ENCODE measurements at places on chromosomes 3 and 15.

GRCh38 chr3:6935970-6936369 is 75.1 kb downstream of the GRM7 start:
- no peak for DNase-seq

DNA sequence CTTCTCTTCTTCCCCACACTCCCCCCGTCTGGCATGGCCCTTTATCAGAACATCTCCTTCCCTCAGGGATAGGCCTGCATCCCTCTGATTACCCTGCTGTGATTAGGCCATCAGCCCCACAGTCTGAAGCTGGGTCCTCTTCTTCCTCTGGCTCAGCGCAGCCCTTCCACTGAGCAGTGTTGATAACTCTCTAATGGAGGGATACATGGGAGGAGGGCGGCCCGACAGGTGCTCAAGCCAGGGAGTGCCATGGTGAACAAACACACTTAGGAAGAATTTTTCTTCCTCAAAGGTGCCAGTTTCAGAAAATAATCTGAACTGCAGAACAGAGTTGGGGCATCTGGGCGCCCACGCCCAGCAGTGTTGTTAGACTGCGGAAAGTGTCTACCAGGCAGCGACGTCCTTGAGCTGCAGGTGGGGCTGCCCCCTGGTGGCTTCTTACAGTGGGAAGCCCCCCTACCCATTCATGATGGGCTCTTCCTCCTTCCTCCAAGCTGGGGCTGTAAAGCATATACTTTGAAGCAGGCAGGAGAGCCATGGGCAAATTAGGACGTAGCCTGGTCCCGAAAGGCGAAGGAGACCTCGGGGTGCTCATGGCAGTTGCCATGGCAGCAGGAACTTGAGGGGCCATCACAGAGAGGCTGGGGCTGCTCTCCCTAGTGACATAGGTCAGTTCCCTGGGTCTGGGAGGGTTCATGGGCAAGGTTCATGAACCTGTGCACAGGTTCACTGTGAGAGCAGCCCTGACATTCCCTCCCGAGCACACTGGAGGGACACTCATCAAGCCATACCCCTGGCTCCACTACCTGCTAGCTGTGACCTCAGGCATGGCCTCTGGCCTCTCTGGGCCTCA is 33.2 kb upstream of the NR2C2 start:
- no peak for DNase-seq

DNA sequence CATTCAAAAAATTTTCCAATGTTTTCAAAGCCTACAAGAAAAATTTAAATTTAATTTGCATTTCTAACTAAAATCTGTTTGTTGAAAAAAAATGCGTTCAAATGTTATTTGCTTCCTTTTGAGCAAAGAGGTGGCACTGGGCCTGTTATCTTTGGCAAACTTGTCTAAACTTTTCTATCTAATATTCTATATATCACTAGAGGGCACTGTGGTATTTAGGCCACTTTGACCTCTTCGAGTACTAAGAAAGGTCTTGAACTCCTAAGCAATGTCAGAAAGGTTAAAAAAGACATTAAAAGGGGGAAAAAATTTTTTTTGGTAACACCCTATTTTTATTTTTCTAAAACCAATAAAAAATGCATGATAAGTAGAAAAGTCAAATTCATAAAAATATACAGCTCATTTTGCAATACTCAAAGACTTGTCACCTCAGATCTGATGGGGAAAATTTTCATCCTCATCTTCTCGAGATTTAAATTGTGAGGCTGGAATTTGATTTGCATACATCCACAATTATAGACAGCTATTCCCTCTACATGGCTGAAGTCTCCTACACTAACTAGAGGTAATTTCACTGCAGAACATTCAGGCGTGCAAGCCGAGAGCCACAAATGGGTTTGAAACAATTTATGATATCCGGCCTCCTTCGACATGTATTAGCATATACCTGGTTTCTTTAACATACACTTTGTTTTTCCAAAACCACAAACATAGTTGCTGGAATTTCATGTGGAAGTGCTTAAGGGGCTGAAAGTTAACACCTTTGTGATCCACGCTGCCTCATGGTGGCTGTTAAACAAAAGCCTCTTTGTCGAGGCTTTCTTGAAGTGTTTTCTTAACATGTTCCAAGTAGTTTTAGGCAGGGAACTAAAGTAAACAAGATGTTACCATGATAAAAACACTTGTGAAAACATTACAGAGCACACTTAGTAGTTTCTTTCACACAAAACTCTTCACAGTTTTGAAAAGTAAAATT is 576.4 kb downstream of the FOXP1 start:
- no peak for DNase-seq

DNA sequence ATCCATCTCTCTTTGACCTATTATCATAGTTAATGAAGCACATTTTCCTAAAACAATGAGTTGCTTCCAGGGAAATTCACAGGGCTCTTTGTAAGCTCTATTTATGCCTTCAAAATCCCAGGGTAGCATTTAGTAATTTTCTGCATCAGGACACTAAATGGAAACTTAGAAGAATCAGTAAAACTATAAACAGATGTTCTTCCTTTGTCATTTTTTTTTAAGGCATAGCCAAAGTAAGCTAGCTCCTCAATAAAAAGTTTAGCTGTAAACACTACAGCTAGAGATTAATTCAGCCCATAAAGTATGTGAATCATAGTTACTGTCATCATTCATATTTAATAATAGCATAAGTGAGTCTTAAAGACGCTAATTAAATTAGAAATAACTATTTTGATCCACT is 79.3 kb downstream of the RPL22L1 start:
- no peak for DNase-seq

DNA sequence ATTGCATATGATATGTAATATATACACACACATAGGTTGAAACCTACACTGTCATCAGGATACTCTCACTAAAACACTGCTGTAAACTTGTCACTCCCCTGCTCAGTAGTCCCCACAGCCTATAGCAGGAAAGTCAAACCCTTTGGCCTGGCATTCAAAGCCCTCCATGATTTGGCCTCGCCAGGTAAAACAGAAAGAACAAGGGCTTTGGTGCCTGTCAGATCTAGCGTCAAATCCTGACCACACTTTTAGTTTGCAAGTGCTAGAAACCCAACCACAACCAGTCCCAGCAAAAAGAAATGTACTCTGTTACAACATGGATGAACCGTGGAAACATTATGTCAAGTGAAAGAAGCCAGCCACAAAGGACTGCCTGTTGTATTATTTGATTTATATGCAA is 11.4 kb downstream of the CRABP1 start:
- no peak for DNase-seq

DNA sequence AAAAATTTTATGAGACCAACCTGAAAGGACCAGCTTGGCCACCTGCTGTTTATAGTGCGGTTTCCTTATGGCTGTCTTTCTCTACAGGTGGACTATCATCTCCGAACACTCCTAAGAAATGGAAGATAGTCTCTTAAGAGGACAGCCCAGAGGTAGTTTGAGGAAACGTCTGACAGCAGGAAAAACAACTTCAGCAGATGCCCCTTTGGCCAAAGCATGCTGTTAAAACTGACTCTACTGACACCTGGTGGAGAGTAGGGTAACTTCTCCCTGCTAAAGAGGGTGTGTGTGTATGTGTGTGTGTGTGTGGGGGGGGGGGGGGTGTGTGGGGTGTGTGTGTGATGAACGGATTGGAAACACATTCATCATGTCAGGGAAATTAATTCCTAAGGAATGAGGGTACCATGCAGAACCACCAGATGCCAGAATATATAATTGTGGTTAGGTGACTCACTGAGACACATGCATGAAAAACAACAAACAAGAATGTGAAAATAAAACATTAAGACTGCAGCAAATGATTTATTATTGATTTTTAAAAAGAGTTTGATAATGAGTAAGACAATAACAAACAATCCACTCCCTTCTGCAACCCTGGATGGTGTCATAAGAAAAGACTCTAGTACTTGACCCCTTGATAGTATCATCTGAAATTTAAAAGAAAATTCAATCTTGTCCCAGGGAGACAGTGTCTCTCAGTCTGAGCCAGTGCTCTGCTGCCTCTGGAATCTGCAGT is 256.5 kb downstream of the THRB start:
- no peak for DNase-seq

- DNase-seq, result no peak
These were observed 35.8 kb downstream of the PLD1 start for GRCh38 chr3:171774521-171774920.

DNA sequence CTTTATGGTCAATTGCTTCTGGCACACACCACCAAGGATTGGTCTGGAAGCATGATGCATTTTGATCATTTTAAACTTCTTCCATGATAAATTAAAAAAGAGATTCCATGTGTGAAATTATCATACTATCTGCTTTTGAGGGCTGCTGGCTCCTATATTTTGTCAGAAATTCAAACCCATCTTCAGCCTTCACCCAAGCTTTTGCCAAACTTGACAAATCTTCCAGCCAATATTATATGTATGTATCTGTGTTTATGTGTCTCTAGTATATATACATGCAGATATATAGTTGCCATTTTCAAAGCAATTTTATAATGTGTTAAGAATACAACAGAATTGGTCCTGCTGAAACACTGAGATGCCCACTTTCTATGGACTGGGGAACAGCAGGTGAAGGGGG is 275.7 kb downstream of the AGBL1 start:
- DNase-seq, result no peak

- no peak for DNase-seq
These were observed 269.9 kb downstream of the AGBL1 start for GRCh38 chr15:86349565-86349964.

DNA sequence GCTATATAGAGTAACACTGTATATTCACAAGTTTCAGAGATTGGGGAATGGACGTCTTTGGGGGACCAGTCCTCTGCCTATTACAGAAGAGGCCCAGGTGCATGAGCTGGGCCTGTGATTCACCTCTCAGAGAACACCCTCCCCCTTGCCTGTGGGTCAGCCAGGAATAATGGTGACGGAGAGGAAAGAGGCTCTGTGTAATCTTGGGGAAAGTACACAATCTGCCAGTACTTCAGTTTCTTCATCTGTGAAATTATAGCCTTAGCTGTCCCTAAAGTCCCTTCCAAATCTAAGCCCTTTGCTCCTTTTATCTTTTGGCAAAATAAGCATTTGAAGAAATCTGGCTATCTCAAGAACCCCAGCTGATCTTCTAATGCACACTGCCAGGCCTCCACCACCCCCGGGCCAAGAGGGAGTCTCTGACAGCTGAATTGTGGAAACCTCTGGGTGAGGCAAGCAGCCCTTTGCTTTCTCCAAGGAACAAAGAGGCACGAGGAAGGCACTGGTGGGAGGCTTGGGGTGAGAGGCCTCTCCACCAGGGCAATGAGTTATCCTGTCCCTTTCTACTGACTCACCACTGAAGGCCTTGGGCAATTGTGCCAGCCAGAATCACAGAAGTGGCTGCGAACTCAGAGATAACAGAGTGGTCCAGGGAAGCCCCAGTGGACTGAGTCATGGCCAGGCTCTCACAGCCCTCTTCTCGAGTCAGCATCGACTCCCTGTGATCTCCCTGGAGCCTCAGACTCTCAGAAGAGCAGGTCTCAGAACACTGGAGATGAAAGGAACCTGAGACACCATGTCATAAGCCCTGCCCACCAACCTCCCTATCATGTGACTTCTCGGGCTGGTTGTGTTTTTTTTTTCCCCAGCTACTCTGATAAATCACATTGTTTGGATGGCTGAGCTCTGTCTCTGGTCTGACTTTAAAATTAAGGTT is 31.8 kb downstream of the CCNL1 start:
- DNase-seq, result no peak

DNA sequence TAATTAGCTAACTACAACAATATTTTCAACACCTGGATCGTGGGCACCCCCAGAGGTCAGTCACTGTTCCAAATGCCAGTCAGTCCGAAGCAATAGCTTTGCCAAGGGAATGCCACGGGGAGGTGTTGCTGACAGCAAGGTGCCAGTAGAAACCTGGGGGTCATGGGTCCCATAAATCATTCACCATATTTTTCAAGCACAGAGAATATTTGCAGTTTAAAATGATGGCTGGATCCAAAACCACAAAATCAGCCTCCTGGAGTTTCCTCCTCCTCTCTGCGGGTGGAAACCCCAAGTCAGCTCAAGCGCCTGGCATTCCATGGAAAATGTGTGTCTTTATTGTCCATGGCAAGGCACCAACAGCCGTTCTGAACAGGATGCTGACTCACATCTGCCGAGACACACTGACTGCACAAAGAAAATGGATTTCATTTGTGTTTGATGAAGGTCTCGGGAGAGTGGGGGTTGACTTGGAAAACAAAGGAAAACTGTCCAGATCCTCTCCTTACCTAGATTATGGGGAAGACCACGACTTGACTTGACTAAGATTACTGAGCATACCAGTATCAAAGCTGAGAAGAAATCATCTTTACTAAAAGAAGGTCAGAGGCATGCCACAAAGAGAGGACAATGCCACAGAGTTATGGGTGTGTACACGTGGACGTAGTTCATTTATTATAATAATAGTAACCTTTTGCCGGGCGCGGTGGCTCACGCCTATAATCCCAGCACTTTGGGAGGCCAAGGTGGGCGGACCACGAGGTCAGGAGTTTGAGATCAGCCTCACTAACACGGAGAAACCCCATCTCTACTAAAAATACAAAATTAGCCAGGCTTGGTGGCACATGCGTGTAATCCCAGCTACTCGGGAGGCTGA is 26.4 kb downstream of the ANXA2 start:
- peak; percentile 69 for DNase-seq

DNA sequence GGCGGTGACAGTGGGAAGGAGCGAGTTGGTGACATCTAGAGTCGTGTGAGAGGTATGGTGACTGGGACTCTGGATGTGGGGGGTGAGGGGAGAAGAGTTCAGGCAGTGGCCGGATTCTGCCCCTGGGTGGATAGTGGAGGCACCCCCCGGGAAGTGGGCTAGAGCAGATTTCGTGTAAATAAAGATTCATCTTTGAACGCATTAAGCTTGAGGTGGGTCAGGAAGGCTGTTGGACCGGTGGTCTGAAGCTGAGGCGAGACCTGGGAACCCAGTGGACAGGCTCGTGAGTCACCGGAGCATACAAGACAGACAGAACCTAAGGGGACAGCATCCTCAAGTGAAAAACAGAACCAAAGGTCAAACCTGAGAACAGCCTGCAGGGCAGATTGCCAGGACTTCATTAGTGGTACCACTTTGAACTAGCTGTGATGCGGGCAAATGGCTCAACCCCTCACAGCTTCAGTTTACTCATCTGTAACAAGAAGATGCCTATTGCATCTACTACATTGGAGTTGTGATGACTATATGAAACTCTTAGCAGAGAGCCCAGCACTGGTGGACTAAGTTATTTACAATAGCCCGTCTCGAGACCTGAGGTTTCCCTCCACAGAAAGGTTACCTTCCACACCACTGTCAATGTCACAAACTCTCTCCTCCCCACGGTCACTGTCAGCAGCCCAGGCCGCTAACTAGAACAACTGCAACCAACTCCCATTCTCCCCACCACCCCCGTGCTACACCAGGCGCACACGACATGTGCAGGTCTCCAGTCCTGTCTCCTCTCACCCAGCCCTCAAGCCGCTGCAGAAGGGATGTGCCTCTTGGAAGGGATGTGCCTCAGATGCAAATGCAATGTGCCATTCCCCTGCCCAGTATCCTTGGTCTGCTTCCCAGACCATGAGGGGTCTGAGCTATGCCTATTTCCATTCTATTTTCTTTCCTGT is 901 bp upstream of the CLN6 start:
- no peak for DNase-seq

DNA sequence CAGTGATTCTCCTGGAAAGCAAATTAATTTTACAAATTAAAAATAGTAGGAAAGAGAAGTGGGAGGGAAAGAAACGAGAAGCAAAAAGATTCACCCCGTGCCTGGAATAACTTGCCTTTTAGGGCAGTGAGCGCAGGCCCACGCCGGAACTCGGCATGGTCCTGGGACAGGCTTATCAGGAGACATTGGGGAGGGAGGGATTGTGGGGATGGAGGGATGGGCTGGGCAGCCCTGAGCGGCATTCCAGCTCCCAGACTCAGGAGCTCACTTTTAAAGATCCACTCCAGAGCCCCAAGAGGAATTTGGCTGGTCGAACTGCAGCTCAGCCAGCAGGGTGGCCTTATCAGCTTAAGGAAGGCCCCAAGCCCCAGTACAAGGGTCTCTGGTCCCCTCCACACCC is 117.9 kb downstream of the ADCY5 start:
- no peak for DNase-seq
